ENCODE measurements at places on chromosomes 5 and 9.
A peak's percentile ranks its signal among the peaks of the same experiment; 100 is the strongest.

DNA sequence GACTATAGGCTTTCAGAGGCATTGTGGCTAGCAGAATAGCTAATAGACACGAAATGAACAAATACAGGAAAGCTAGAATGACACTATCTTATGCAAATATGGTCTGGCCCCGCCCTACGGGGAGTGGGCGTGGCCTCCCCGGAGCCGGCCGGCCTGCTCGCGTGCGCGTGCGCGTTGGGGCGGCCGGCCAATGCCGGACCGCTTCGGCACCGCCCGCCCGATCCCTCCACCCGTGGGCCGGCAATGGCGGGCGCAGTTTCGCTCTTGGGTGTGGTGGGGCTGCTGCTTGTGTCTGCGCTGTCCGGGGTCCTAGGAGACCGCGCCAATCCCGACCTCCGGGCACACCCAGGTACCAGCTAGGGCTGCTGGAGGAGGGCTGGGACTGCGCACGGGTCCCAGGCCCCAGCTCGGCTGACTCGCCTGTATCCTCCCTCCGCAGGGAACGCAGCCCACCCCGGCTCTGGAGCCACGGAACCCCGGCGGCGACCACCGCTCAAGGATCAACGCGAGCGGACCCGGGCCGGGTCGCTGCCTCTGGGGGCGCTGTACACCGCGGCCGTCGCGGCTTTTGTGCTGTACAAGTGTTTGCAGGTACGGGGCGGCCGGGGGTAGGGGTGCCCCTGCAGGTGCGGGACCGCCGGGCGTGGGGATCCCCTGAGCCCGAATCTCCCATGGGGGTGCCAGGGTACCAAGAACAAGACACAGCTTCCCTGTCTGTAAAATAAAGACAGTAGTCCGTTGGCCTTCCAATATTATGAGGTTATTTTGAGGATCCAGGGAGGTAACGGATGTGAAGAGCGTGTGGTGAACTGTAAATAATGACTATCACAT, at the start of gene CCDC107:
Gene CCDC107, plus strand, starts transcription at position 156 of the 831 bp plus-strand sequence. Its CDS starts 88 bp downstream, at position 244.
- DNase-seq, result peak; percentile 51

- no peak for DNase-seq
Measured at GRCh38 chr5:154873791-154874331, 15.4 kb downstream of the CNOT8 start.

- DNase-seq, result no peak
Measured at GRCh38 chr5:180832638-180833068, 28.4 kb downstream of the ZFP62 start.

DNA sequence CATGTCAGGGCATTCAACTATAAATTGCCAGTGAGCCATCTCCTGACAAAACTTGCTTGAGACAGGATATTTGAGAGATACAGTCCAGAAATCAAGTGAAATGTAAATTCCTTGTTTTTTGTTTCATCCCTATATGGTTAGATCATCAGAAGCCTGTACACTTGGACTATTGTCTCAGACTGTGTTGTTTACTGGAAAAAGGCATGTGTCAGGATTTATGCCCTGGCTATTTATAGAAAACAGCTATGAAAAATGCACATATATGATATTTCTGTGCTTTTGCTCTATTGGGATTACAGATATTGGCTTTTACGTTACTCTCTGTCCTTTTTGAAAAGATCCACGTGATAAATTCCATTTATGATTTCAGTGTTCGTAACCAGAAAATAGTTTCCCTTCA, 44.2 kb downstream of the IL31RA start:
- no peak for DNase-seq

DNA sequence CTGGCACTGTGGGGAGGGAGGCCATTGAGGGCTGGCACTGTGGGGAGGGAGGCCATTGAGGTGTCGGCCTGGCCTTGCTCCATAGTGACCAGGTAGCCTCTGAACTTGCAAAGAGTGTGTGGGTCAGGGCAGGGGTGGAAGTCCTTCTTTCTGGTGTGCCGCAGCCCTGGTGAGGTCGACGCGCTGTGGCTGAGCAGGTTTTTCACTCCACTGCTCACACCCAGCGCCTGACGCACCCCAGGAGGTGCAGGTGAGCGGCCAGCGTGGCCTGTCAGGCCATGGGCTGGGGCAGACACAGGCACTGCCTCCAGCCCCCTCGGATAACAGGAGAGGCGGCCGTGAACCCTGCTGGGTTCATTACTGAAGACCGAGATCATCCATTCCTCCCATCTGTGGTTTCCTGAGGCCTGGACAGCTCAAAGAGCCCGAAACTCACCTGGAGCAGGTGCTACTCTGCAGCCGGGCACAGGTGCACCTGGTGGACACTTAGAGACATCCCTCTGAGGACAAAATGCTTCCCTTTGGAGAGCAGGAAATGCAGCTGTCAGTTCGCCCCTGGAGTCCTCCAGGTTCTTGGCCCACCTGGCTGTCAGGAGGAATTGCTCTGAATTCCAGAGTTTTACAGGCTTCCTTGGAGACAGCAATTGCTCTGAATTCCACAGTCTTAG, 32.4 kb downstream of the LHX3 start:
- DNase-seq, result peak; percentile 7

DNA sequence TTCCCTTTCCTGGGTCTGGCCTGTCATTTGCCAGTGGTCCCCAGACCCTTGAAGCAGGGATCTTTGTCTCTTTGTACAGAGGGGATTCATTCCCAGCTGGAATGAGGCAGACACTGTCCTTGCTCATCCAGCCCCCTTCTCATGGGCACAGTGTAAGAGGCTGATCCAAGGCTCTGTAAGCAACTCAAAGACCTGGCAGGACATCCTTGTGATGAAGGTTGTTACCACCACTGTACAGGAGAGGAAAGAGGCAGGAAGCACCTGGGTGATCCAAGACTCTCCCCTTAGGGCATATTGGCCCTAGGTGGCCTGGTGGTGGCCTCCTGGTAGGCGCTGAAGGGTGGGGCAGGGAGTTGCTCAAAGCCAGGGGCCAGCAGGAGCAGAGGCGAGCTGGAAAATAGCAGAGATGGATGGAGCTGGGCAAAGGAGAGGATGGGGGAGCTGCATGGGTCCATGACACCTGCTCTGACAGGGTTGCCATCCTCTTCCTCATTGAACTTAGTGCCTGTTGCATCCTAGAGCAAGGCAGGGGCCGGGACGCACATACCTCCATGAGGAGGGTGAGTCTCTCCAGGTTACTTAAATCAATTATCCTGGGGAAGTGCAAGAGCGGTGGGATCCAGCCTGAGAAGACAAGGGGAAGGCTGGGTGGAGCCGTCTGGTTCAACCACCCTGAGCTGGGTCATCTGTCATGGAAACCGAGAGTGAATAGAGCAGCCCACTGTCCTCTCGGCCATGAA, 9.8 kb upstream of the GADD45G start:
- no peak for DNase-seq

GRCh38 chr5:127040796-127041520, 10.6 kb upstream of the MARCHF3 start:
- DNase-seq, result no peak

All from NCI-H1417 treated with DMSO at 0.1 percent for 48 hours (cell line).